ENCODE measurements at places on chromosomes 2 and 18.

GRCh38 chr2:207594264-207594663, 30.9 kb downstream of the METTL21A start:
- no peak for DNase-seq

- no peak for DNase-seq
These were observed 98.7 kb downstream of the PLA2R1 start for GRCh38 chr2:159963700-159964099.

DNA sequence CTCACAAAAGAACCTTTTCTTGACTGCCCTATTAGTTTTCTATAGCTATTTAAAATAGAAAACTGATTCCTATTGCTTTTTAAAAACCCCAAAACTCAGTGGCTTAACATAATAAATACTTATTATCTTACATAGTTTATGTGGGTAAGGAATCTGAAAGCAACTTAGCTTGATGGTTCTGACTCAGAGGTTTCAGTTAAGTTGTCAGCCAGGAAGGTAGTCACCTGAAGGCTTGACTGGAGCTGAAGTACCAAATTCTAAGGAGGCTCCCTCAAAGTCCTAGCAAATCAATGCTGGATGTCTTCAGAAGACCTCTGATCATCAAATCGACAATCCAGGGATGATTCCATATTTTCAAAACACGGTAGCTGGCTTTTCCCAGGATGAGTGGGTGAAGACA, 546.6 kb upstream of the CDH2 start:
- DNase-seq: no peak

GRCh38 chr2:69805887-69806286, 23.6 kb upstream of the GMCL1 start:
- DNase-seq: no peak

DNA sequence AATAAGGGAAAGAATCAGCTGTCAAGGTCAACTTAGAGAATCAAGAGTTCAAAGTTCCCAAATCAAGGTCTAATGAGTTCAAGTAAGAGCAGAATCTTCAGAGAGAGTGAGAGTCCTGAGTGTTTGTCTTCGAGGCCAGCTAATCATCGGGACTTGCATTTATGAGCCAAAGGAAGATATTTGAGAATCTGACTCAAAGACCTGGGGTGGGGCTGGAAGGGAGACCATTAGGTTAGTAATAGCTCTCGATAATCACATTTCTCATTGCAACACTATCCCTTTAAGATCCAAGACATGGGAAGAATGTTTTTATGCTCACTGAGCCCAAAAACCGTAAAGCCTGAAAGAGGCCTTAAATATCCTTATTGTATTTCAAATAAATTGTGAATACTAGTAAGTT, 72.0 kb upstream of the FSHR start:
- DNase-seq: no peak

- no peak for DNase-seq
These were observed 53.5 kb downstream of the MEP1B start for GRCh38 chr18:32243358-32243757.

- DNase-seq: no peak
These were observed 46.0 kb downstream of the TNS1 start for GRCh38 chr2:217956586-217957457.

DNA sequence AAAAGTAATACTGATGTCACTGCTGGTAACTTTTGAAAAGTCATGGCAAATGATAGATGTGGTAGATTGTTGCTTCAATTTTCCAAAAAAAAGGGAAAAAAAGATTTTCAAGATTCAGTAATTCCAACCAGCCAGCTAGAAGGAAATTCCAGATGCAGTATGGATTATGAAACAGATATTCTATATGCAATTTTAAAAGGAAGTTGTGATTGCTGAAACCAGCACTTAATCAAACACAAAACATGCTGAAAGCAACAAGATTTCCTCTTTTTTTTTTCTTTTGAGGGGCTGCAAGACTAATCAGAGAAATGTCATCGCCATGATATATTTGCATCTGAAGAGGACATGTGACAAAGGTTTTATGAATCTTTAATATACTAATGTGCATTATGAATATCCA, 5.1 kb upstream of the HNMT start:
- no peak for DNase-seq

GRCh38 chr2:48651158-48651790, 33.6 kb downstream of the GTF2A1L start:
- DNase-seq: peak; percentile 58

DNA sequence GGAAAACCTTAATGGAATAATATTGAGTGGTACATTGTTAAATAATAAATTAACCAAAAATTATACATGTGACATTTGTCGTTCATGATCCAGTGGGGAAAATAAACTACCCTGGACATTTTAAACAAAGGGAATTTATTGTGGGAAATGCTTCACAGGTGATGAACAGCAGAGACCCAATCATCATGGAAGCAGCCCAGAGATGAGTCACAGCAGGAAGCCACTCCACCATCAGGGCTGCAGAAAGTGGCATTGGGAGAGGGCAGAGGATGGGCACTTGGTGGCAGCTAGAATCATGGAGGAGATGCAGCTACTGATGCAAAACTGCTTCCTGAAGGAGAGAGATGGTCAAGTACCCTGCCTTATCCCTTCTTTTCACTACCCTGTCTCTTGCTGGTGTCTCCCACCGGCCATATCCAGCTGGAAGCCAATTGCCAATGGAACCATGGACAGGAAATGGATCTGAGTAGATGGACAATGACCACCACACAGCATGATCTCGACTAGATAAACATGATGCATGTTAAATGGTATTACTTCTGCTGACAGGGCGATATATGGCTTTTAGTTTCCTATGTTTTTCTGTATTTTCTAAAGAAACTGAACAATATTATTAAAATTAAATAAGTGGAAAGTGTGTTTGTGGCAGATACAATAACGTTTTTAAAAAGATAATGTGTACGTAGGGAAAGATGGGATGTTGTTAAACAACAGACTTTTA, 139.8 kb downstream of the RPIA start:
- DNase-seq: no peak

- DNase-seq: no peak
These were observed 3.7 kb downstream of the NPPC start for GRCh38 chr2:231922311-231923009.

DNA sequence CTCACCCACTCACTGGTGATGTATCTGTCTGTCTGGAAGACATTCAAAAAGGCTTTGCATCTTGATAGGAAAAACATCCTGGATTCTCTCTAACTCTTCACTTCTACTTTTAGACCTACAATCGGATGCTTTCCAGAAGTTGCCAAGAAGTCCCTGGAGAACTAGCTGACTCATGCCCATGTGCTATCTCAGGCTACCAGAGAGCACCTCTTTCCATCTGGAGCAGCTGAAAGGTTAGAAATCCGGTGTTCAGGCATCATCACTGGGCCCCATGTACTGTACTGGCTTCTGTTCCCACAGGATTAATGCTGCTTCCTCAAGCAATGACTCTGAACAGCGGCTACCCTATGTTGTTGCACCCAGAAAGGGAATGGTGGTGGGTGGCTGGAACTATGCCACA, 259.0 kb downstream of the NBAS start:
- peak; percentile 62 for DNase-seq

DNA sequence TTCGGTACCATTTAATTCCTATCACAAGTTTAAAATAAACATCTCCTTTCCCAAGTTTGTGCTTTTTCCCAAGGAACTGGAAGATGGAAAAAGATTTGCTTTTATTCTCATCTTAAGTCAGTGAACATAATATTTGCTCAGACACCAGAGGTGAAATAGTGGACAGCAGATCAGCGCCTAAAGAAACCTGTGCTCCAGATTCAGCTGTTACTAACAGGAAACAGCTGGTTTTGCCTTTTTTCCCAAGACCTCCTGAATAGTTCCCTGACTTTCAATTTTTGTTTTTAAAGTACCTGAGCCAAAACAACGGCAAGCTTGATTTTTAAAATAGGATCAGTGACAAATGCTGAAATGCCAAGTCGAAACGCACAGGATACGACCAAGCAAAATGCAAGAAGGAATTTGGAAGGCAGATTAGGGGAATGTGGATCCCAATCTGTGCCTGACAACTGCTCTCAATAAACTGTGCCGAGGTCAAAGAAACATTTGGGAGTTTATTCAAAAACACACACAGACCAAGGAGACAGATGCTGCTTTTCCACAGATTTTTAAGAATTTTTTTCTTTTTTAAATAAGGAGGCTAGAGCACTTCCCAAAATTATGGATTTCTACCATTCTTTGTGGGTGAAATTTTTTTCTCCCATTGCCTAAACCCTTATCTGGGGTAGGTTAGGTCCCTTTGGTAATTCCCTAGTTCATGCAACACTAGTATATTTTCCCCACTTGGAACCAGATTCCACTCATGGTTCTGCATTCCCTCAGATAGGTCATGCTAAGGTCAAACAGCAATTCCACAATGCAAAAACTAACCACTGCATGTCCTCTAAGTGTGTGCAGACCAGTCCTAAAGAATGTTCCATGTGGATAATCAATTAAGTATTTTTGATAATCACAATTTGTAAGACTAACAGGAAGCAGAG, 121.5 kb upstream of the PDE1A start:
- DNase-seq: no peak

DNA sequence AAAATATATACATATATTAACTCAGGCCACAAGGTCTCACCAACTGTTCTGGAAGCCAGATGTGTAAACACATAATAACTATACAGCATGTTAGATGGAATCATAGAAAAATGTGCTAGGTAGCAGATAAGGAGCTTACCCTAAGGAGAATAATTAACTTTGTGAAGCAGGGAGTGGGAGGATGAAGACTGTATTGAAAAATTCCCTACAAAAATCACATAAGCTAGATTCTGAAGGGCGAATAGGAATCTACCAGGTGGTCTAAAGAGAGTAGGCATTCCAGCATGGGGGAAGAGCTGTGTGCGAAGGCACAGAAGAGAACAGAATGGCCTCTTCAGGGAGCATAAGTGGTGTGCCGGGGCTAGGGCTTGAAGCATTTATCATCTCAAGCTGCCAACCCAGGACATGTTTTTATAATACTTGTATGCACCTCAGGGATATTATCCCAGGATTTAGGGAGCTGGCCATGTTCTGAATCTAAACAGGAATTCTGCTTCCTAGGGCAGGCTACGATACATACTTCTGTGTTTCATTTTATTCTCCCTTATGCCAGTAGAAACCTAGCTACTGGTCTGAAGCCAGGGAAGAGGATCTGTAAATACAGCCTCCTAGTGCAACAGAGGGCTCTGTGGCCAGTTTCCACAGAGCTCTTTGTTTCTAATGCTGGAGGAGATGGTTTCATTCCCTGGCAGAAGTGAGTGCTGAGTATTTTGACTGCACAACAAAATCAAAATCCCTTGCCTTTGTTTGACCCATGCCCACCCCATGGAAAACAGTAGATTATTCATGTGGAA, 56.7 kb downstream of the NEMP2 start:
- DNase-seq: no peak

DNA sequence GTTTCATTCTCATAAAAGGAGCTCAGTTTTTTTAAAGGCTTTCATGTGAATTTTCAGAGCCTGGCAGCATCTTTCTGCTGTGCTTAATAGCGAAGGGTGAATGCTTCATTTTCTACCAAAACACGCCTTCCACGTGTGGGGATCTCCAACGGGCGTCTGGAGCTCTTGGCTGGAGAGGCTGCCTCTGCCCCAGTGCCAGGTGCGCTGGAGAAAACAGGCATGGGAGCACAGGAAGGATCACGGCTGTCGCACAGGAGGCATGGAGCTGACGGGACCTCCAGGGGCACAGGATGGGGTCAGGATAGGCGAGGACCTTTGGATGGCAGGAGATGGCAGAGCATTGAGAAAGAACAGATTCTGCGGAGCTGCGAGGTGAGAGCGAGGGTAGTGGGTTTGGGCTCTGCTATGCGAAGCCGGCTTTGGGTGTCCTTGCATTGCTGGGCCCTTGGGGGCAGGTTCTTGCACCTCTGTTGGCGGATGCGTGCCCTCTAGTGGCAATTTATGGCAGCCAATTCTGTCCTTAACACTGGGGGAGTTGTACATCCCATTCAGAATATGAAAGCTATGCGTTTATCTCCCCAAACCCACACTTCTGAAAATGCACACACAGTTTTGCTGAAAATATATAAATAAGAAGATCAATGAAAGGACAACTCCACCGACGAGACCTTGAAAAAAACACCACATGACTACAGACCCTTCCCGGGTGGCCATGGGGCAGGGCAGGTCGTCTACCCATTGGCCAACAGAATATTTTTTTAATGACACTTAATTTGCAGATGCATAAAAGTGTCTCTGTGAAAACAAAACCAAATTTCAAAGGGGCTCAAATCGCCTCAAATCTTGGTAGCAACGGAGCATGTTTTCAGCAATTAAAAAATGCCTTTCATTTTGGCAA, 90.4 kb upstream of the SLC35G4 start:
- DNase-seq: peak; percentile 35

GRCh38 chr18:52391810-52392559, 52.0 kb downstream of the DCC start:
- no peak for DNase-seq

DNA sequence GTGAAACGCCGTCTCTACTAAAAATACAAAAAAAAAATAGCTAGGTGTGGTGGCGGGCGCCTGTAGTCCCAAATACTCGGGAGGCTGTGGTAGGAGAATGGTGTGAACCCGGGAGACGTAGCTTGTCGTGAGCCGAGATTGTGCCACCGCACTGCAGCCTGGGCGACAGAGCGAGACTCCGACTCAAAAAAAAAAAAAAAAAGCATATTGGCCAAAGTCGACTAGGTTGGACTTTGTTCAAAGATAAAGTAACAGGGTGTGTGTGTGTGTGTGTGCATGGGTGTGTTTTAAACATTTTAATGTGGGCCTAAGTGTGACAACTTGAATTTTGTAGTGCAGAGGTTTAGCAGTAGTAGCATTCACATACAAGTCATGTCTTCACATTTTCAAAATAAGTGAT, 11.7 kb downstream of the GEMIN6 start:
- no peak for DNase-seq

GRCh38 chr2:104734937-104735586, 118.9 kb upstream of the POU3F3 start:
- DNase-seq: no peak

GRCh38 chr2:132448771-132449170, 32.2 kb downstream of the GPR39 start:
- DNase-seq: peak; percentile 54

DNA sequence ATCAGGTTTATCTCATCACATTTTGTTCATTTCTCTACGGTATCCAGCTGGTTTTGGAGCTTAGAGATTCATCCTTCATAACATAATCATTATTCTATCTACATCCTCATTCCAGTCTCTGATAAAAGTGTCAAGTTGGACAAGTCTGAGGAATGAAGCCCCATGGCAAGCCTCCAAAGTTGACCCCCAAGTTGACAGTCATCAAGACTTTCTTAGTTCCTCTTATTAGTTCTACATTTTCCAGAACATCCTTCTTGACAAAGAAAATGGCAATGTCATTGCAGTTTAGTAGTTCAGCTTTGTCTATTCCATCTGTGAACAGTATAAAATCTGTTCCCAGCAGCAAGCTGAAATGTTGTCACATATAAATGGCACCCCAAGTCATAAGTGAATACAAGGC, 4.5 kb upstream of the TMSB10 start:
- DNase-seq: no peak

GRCh38 chr18:75336767-75337166, 90.7 kb downstream of the SMIM21 start:
- DNase-seq: no peak

- peak; percentile 69 for DNase-seq
These were observed 1583.4 kb upstream of the PIK3C3 start for GRCh38 chr18:40371673-40372072.

Data from AG08395 (cell line).